ENCODE measurements at places on chromosomes 5 and 9. TPM values are rescaled to one million over a fixed set of nuclear protein-coding genes. Genes with fewer than 3 reads are reported as not detected.

GRCh38 chr5:53942724-53943123 lies 367.6 kb downstream of the ARL15 start:
- DNase-seq, result no peak
- no peaks in the 10 kb centered on the region for H3K36me3 ChIP-seq
- H3K4me3 ChIP-seq, result no peak overlapping the region
- H3K27ac ChIP-seq, result no peak overlapping the region
- H3K27me3 ChIP-seq, result no peaks in the 10 kb centered on the region

DNA sequence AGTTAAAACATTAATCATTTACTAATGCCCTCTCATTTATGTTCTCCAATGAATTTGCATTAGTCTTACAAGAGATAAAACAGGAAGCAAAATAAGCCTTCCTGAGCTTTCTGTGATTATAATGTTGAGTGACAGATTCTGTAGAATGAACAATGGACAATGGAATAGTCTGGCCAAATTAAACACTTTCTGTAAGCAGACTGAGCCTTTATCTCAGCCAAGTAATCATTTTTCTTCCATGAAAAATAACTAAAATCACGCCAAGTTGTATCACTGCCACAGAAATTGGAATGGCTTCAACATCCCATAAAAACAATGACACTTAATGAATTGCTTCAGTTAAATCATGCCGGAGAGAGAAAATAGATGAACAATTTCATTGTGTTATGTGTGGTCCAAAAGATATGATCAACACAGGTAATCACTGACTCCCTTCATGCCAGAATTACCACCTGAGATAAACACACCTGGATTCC lies 63.0 kb downstream of the TSSK1B start:
- no peak overlapping the region for H3K4me3 ChIP-seq
- H3K27ac ChIP-seq, result no peak overlapping the region
- no peak for DNase-seq
- no peaks in the 10 kb centered on the region for H3K36me3 ChIP-seq

DNA sequence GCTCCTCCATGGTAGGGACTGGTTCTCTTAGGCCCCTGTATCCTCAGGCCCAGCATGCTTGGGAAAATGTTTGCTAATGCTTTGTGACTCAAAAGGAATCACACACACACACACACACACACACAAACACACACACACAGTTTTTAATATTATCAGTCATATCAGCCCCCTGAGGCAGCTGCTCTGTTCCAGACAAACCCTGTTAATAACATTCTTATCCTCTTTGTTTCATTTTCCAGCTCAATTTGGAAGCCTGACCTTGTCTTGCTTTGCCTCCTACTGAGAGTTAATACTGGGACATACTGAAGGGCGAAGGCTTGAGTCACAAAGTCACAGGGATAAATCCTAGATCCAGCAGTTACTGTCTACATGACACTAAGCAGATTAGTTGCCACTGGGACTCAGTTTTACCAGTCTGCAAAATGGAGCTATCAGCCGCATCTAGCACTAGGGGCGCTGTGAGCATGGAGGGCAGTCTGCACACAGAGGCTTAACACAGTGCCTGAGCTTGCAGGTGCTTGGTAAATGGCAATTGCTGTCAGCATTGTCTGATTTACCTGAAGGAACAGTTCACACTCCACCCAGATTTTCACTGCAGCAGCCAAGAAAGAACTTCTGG lies 37.1 kb upstream of the KCNMB1 start:
- no peak for DNase-seq
- H3K27me3 ChIP-seq, result no peaks in the 10 kb centered on the region
- no peaks in the 10 kb centered on the region for H3K4me1 ChIP-seq

DNA sequence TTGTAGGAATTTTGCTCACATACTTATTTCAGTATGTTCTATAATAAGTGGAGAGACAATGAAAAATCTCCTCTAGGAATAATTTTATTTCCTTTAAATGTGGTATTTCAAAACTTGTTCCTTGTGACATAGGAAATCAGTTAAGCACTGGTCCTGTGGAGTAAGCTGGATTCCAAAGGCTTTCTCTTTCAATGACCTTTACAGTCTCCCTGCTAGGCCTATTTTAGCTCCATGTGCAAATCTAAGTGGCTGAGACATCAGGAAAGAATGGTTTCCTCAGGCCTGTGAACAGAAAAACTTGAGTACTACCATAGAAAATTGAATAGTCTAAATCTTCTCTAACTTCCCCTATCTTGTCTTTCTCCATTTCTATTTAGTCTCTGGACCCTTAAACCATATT lies 514.2 kb upstream of the TLE4 start:
- H3K27ac ChIP-seq, result no peak overlapping the region
- no peaks in the 10 kb centered on the region for H3K36me3 ChIP-seq
- DNase-seq, result no peak
- H3K4me3 ChIP-seq, result no peak overlapping the region

- H3K36me3 ChIP-seq, result no peaks in the 10 kb centered on the region
- no peaks in the 10 kb centered on the region for H3K27me3 ChIP-seq
- peak overlapping the region; percentile 76 for H3K27ac ChIP-seq
- peak; percentile 65 for DNase-seq
- peak overlapping the region; percentile 15 for H3K4me3 ChIP-seq
Observed at GRCh38 chr5:142325725-142326479, 1.1 kb upstream of the SPRY4 start.

DNA sequence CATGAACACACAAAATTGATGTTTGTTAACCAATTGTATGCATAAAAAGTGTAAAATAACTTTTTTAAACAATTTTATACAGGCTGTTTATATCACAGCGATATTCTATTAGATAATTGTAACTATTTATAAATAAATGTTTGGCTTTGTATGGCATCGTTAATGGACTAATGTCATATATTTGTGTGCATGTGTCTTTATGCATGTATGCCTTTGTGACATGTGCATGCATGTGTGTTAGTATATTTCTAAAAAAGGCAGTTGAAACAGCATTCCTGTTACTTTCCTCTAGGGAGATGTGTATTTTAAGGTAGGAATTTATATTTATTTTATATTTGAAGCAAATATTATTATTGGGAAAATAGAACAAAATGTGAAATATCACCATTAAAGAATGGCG lies 268.9 kb downstream of the CDH18 start:
- no peaks in the 10 kb centered on the region for H3K36me3 ChIP-seq
- no peak overlapping the region for H3K27ac ChIP-seq
- no peaks in the 10 kb centered on the region for H3K27me3 ChIP-seq
- H3K4me1 ChIP-seq, result no peaks in the 10 kb centered on the region
- no peak overlapping the region for H3K4me3 ChIP-seq
- DNase-seq, result no peak

DNA sequence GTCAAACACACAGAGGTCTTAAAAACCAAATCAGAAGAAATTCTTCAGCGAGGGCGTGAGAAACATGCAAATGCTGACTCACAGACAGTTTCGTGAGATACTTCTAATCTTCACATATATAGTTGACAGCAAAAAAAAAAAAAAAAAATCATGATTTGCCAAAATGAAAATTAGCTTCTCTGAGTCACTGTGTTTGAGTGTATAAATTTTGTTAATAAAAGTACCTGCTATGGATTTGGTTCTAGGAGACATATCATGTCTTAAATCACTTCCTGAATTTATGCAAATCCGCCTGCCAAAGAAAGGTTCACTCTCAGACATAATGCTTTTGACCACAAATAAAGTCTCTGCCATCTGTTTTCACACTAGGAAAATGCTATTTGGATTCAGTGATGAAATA lies 114.3 kb downstream of the SLC1A3 start:
- no peak for DNase-seq
- no peaks in the 10 kb centered on the region for H3K27me3 ChIP-seq

OTULINL gene
- 6.5 TPM for total RNA-seq

DNA sequence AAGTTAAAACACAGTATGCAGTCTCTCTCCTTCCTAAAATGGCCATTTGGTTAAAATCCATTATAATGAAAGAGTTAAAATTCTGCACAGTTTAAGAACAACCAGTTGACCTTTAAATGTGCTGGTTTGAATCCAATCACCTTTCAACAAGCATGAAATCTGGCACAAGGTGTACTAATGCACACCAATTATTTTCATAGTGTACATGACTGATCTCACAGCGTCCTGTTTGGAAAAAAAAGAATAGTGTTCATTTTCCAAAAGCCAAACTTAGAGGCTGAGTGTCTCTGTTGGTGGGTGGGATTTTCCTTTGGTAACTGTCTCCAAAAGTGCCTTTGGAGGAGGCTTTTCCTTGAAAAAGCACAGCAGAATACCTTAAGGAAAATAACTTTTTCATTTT lies 180.6 kb downstream of the DEPDC1B start:
- no peak overlapping the region for H3K4me3 ChIP-seq
- no peak for DNase-seq
- H3K27ac ChIP-seq, result peak overlapping the region; percentile 6
- no peaks in the 10 kb centered on the region for H3K27me3 ChIP-seq
- peaks cover 5% of the 10 kb centered on the region for H3K4me1 ChIP-seq

DNA sequence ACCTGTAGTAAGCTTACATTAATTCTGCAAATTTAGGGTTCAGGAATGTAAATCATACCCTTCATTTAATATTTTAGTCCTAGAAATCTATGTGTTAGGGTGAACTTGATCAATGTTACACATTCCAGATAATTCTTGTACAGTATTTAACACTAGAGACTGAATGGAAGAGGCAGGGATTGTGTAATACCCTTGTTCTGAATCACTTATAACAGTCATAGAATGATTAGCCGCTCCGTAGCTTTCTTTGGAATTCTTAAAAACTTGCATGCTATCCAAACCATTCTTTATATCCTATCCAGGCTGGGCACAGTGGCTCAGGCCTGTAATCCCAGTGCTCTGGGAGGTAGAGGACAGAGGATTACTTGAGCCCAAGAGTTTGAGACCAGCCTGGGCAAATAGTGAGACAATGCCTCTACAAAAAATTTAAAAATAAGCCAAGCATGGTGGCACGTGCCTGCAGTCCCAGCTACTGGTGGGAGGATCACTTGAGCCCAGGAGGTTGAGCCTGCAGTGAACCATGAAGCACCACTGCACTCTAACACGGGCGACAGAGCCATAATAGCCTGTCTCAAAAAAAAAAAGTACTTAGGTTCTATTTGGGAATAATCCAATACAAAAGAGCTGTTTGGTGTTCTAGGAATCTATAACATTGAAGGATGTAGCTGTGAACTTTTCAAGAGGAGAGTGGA lies 8.3 kb downstream of the ZNF483 start:
- no peaks in the 10 kb centered on the region for H3K27me3 ChIP-seq
- H3K36me3 ChIP-seq, result peaks cover 35% of the 10 kb centered on the region
- DNase-seq, result peak; percentile 66
- no peaks in the 10 kb centered on the region for H3K4me1 ChIP-seq

- peak; percentile 65 for DNase-seq
- H3K4me3 ChIP-seq, result no peak overlapping the region
- H3K4me1 ChIP-seq, result peaks cover 5% of the 10 kb centered on the region
- H3K36me3 ChIP-seq, result no peaks in the 10 kb centered on the region
- no peaks in the 10 kb centered on the region for H3K27me3 ChIP-seq
Observed at GRCh38 chr5:4700069-4700468, 440.1 kb upstream of the ADAMTS16 start.

All from thyroid gland (tissue), 4 donors.